SJSA1 (cell line): ENCODE measurements at places on chromosomes 1 and 21.

DNA sequence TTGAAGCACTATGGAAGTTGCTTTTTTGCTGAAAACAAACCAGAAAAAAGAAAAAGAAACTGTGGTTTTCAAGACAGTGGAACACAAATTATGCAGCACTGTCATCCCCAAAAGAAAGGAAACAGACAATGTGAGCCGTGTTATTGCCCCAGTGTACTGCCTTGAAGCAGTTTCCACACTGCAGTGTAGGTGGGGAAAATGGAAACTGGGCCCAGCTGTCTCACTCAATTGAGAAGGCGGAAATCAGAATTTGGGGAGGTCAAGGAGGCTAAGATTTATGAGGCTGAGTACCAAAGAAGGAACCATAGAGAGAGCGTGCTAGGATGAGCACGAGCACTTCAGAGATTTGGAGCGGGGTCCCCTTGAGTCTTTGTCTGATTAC, 55.5 kb downstream of the MPZL1 start:
- no peak for DNase-seq

DNA sequence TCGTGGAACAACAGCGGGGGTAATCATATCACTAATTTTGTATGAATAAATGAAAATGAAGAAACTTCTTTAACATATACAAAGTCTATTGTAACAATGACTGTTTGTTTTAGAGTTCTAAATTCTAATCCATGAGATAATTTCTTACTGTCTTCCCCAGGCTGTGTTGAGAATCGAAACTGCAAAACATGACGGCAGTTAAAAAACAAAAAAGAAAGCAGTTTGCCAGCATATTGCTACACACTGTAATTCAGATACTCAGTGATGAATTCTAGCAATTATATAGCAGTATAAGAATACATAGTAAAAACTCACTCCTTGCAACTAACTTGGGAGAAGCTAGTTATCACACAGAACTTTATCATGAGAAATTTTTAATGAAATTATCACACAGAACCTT, 22.1 kb downstream of the INSL5 start:
- no peak for DNase-seq

DNA sequence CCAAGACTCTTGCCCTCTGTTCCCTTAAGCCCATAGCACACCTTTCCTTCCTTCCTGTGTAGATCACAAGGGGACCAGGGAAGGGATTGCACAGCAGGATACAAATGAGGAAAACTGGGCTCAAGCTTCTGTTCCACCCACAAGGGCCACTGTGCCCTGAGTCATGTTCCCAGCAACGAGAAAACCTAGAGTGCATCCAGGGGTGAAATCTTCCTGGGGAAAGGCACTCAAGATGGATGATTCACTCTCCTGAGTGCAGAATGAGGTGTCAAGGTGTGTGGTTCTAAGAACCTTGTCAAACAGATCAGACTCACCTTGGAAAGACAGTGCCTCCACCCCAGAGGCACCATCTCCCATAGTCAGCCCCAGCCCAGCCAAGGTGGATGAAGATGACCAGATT, 40.7 kb upstream of the EYA3 start:
- no peak for DNase-seq

GRCh38 chr1:212097360-212097759, 61.8 kb downstream of the DTL start:
- no peak for DNase-seq

DNA sequence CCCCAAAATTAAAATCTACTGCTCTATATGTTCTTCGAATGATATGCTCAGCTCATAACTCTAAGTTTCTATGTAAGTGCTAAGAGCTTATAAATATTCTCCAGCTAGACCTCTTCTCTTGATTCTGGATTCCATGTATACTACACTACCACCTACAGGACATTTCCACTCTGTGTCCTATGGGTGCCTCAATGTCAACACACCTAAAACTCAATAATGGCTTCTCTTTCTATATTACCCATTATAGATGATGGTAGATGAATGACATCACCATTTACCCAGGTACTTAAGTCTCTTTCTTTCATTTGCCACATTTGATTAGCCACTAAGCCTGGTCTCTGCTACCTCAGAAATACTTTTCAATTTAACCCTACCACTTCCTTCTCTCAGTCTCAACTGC, 41.3 kb downstream of the TBX19 start:
- no peak for DNase-seq

DNA sequence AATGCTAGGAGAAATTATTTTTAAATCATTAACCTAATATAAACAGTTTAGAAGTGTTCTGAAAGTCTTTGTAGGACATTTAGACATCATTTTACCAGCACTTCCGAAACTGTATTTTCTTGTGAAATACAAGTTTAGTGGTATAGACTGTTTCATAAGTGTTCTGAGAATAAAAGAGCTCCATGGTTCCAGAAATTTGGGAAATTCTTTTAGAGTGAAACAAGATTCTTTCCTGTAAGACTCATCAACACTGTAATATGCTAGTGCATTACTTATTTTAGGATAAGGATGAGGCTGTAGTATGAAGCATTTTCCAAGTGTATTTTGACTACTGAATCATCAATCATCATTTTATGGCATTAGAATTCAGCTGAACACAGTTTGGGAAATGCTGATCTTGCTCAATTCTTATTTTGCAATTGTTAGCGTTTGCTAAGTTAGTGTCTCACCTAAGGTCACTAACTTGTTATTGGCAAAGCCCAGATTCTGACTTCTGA, 73.4 kb downstream of the CEP350 start:
- DNase-seq, result no peak

- DNase-seq, result no peak
Observed at GRCh38 chr1:33443080-33443704, 12.3 kb upstream of the PHC2 start.
